NCI-H524 (cell line): ENCODE measurements at places on chromosomes 12 and 14.

DNA sequence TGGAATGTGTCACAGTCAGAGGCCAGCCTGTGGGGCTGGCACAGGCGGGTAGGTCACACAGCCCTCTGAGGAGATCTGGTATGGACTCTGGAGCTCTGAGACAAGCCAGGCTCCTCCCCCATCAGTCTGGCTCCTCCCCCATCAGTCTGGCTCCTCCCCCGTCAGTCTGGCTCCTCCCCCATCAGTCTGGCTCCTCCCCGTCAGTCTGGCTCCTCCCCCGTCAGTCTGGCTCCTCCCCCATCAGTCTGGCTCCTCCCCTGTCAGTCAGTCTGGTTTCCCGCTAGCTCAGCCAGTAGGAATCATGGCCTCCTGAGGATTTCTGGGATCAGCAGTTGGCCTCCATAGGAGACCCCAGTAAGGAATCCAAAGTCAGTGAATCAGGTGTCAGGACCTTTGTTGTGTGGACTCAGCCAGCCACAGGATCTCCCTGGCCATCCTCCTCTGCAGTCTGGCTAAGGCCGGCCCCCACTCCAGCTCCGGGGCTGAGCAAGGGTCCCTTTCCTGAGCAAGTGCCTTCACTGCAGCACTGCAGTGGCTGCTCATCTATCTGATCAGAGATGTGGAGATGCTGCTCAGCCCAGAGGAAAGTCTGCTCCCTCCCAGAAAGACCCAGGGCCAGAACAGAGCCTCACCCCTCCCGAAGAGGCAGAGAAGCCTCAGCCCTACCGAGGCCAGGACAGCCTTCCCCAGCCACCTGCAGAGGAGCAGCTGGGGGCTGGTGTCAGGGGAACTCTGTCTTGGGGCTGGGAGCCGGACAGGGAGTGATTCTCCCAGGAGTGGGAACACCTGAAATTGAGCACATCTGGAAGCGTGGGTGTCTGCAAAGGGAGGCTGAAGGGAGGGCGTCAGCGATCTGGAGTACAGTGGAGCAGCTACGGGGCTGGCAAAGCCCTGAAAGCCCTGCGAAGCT lies 35.7 kb downstream of the IQSEC3 start:
- DNase-seq = no peak

DNA sequence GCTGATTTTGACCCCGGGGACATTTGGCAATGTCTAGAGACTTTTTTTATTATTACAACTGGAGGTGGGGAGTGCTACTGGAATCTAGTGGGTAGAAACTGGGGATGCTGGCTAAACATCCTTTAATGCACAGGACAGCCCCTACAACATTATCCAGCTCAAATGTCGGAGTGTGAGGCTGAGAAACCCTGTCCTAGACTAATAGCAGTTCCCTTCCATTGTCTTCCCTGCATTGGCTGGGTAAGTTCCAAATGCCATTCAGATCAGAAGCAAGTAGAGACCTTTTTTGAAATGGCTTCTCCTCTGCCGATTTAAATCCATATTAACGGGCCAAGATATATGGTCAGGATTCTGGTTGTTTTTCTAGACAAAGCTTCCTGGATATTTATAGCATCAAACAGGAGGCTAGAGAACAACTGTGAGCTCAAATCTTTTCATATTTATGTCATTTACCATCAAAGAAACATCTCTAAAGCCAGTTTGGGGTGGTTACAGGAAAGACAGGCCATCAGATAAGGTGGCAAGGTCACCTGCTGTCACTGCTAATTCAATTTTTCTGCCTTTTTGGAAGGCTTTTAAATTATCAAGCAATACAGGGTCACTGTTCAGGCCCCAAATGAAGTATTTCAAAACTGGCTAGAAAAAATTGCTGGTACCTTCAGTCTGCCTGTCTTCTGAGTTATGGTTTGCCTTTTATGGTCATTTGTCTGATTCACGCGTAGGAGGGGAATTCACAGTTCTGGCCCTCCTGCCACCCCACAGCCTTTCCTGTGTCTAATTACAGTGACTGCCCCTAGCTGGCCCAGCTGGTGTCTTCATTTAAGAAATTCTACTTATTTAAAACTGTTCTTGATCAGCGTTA lies 20.1 kb upstream of the AKAP5 start:
- no peak for DNase-seq

DNA sequence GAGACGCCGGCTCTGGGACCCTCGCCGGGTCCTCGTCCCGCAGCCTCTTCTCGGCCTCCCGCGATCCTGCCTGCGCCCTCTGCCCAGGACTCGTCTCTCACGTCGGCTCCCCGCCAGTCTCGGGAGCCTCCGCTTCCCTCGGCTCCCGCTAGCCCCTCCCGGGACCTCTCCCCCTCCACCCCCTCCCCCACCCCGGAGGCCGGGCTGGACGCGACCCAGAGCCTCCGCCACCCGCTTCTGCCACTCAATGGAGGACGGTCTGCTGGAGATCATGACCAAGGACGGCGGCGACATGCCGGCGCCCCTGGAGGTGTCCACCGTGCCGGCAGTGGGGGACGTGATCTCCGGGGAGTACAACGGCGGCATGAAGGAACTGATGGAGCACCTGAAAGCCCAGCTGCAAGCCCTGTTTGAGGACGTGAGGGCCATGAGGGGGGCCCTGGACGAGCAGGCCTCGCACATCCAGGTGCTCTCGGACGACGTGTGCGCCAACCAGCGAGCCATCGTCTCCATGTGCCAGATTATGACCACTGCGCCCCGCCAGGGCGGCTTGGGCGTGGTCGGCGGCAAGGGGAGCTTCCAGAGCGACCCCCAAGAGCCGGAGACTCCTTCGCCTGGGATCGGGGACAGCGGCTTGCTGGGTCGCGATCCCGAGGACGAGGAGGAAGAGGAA lies 568 bp downstream of the CCDC184 start:
- DNase-seq = no peak

DNA sequence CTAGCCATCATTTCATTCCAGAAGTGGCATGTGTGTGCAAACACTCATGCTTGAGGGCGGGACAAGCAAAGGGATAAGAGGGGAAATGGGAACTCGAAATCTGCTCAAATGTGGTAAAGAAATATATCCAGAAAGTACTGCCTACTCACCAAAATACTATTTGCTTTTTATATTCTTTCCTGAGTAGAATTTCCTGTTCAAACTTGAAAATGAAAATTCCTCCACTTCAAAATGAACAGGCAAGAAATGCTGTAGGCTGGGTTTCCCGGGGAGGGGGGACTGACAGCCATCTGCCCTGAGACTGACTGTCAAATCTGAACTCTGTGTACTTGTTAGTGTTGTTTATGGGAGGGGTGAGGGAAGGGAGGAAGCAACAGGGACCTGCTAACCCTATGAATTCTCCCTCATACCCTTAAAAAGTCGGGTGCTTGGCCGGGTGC lies 34.6 kb downstream of the NTF3 start:
- no peak for DNase-seq

DNA sequence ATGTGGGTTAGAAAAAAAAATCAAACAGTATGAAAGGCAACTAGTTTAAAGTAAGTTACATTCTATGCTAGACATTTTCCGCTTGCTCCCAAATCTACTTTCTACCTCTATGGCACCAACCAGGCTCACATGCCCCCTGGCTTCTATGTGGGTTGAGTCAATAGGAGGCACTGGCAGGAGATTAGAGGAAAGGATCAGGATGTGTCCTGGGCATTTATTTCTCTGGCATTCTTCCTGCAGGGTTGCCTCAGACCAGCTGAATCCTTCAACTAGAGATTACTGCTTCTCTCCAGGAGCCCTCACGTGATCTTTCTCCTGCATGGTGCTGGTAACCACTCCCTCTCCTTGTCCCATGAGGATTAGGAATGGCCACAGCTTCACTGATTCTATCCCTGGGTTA lies 14.9 kb upstream of the CCDC60 start:
- no peak for DNase-seq

GRCh38 chr14:88256997-88257950 lies 65.8 kb downstream of the KCNK10 start:
- DNase-seq = no peak

- peak; percentile 12 for DNase-seq
These were observed 15.0 kb upstream of the TMEM119 start for GRCh38 chr12:108612788-108613282.
